ENCODE measurements at places on chromosomes 3 and 15. TPM values are rescaled to one million over a fixed set of nuclear protein-coding genes. Genes with fewer than 3 reads are reported as not detected.

Gene TTC21A
- total RNA-seq, result 2.4 TPM

Gene PIGZ
- total RNA-seq, result 1.9 TPM

Gene HYKK
- 10.2 TPM for total RNA-seq

Gene SPTBN5
- total RNA-seq, result 0.57 TPM

Gene CTXN2
- not detected for total RNA-seq

Gene CHRNB4
- not detected for total RNA-seq

Measured in fibroblast of the aortic adventitia (primary cell).